Stimulated activated CD4-positive, alpha-beta T cell treated with anti-CD3 and anti-CD28 coated beads, TNF-alpha, amount 100 ng/mL, for 1 hour (primary cell): ENCODE measurements at places on chromosomes 7 and 10.

DNA sequence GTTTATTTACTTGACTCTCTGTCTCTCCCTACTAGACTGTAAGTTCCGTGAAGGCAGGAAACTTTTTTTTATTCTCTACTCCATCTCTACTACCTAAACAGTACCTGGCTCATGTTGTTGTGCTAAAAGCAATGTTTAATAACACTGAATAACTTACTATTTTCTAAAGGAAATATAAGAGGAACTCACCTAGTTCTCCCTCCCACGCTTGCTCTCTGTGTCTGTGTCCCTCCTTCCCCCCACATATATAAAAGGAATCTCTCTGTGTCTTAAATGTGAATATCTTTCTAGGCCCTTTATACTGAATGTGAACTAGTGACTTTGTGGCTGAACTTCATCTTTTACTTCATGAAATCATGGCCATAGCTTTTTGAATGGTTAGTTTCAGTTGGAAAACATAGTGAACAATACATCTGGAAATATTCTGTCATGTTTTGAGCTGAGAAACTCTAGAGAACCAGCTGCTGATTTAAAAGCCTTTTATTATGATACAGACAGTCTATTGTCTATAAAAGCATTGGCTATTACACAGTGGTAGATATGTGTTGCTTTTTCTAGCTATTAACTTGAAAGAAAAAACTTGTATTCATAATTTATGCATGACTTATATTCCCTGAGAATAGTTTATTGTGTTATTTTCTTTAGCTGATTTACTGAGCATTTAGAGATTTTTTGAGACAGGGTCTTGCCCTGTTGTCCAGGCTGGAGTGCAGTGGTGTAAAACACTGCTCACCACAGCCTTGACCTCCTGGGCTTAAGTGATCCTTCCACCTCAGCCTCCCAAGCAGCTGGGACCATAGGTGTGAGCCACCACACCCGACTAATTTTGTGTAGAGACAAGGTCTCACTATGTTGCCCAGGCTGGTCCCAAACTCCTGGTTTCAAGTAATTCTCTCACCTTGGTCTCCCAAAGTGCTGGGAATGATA, 42.5 kb downstream of the VCL start:
- DNase-seq, result no peak

DNA sequence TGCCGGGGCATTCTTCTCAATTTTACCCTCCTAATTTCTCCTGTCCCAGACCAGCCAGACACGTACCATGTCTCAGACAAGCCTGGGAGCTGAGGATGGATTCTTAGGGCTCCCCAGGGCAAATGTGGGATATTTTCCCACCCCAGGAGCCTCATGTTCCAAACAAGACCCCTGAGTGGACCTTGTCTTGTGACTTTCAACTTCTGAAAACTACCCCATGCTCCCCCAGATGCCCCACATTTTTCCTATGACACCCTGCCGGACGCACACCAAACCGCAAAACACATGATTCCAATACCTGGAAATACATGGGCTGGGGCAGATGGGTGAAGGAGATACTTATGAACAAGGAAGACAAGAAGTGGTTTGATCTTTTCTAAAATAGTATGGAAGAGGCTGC, 874 bp downstream of the GIMAP5 start:
- no peak for DNase-seq

GRCh38 chr10:30997536-30998235, 34.0 kb downstream of the ZNF438 start:
- DNase-seq, result no peak

DNA sequence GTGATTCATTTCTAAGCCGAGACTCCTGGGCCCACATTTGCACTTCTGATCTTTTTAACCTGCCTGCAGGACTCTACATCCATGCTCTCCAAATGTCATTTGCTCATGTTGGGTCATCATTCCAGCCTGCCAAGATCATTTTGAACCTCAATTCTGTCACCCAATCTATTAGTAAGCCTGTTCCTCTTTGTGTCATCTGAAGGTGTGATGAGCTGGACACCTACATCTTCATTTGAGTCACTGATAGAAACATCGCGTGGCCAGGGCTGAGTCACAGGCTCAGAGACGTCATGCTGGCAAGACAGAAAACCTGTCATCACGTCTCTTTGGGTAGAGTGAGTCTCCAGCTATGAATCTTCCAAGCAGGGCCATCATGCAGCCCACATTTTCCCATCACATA, 65.3 kb upstream of the SLF2 start:
- no peak for DNase-seq

DNA sequence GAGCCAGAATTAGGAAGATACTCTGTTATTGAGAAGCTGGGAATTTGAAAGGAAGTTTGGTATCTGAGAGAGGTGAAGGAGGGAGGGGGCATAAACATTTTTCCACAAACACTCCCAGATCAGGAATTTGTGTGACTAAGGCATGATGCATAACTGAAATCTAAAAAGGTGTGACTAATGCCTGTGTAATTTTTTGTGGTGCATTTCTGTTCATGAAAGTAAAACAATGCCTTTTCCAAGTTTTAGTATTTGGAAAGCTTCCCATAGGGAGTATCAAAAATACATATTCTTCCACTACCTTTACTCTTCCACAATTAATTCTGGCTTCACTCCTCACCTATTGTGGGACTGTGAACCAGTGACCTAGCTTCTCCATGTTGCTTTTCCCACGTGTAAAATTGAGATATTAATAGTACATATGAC, 56.4 kb upstream of the CAV2 start:
- no peak for DNase-seq

DNA sequence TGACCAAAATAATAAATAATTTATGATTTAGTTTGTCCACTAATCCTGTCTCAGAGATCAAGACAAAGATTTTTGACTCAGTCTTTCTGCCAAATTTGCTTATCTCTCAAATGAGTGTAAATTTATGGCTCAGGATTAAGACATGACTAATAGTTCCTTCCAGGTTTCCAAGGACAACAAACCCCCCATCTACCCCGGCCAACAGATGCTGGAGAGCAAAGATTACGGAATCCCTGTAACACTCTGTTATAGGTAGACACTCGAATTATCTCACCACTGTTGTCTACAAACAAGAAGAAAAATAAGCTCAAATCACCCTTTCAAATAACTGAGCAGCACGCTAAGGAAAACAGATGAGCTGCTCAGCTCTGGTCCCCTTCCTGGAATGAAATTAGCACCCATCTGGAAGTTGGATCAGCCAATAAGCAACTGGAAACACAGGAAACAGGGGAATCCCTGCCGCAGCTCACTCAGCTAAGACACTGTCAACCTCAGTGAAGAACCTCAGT, 56.8 kb upstream of the SVIL start:
- DNase-seq, result no peak

DNA sequence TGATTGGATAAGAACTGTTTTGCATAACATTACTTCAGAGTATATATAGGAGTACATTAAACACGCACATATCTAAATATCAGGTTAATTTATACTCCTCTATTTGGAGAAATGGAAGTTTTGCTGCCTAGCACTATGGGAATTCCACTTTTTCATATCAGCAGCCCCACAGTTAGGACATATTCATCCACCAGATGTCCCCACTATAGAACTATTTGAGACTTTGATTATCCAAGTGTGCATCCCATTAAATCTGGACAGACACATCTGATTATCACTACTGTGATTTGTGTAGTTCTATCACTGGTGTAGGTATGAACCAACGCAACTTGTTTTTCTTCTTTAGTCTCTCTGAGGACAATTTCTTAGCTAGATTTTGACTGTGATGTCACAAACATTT, 345.7 kb downstream of the THSD7A start:
- DNase-seq, result no peak

GRCh38 chr10:124518366-124518765, 56.7 kb downstream of the LHPP start:
- DNase-seq, result no peak
